ENCODE measurements at places on chromosomes 4 and X.

GRCh38 chr4:6200011-6200921, at the start of gene JAKMIP1:
Gene JAKMIP1 (minus strand): TSS chr4:6200549. CDS start chr4:6112850, 87,699 bp downstream.
- peak; percentile 81 for DNase-seq

GRCh38 chrX:113330416-113330815, 489.8 kb upstream of the AMOT start:
- DNase-seq, result no peak

- no peak for DNase-seq
Observed at GRCh38 chrX:129840344-129840743, 3.3 kb downstream of the ZDHHC9 start.

- no peak for DNase-seq
Observed at GRCh38 chr4:95522682-95523530, 25.9 kb downstream of the UNC5C start.

DNA sequence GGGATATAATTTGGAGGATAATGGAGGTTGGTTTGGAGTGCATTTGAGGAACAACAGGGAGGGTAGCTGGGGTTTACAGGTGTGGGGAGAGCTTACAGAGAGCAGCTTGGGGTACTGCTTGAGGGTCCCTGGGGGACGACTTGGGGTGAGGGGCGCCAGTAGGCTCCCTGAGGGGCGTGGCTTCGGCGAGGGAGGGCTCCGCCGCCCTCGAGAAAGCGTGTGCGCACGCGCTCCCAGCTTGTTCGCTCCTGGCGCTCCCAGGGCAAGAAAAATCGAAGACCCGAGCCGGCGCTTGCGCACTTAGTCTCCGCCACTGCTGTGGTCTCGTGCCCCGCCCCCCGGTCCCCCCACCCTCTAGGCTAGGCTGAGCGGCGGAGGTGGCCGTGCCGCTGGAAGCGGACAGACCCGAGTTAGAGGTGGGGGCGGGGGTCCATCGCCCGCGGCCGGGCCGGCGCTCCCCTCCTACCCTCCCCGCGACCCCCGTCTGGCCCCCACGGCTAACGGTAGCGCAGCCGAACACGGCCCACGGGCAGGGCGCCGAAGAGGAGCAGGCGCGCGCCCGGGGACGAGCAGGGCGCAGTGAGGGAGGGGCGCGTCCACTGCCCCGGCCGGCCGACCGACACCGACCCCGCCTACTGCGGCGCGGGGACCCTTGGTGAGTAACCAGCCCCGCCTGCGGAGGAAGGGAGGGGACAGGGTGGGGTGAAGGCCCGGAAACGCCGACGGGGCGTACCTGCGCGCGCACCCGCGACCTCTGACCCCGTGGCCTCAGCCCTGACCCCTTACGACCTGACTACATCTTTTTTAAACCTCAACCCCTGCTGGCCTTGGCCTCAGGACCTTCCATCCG, 5.4 kb upstream of the CCDC120 start:
- no peak for DNase-seq

DNA sequence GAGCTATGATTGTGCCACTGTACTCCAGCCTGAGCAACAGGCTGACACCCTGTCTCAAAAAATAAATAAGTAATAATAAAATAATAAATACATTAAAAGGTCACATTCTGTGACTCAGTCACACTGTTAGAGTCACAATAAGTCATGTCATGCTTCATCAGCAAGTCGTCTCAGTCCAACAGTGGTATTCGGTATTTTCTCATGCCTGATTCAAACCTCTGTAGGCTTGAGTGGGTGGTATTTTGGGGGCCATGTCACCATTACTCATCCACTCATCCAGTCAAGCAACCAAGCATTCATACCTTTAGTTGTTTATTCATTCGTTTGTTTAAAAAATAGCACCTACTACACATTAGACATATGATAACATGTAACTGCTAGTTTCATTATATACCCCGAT, 46.9 kb downstream of the SUPT20HL2 start:
- DNase-seq, result no peak

DNA sequence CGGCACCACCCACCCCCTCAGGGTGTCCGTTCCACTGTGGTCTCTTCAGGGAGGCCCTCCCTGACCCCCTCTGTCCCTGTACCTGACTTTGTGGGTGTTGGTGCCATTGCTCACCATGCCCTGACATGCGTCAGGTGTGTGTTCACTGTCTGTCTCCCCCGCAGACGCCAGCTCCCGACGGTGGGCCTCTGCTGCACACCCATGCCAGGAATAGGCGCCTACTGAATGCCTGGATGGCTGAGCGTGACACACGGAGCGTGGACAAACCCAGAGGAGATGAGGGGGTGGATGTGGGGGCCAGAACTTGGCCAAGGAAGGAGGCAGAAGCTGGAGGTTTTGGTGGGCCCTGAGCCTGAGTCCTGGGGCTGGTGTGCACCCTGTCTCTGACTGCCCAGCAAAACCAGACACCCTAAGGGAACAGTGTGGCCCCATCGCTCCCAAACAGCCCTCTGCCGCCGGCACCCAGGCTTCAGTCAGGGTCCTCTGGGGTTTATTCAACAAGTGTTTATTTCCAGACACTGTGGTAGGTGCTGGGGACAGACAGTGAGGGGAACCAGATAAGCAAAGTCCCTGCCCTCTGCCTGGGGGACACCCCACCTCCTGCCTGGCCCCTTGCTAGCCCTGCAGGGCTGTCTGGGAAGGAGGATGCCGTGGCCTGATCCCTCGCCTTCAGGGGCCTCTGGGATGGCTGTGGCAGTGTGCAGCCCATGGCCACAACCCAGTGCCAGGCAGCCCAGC, 76.9 kb downstream of the WFS1 start:
- DNase-seq, result no peak

DNA sequence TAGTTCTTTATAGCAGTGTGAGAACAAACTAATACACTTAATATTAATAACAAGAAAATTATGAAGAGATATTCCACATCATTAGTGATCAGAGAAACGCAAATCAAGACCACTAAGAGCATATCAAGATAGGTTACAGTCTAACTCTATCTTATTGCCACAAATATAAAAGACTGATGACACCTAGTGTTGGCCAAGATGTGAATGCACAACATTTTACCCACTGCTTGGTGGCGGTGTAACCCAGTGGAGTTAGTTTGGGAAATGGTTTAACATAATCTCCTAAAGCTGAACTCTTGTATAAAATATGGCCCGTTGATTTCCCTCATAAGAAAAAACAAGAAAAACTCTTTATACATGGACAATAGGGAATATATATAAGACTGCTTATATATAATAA, 92.4 kb downstream of the SLITRK2 start:
- no peak for DNase-seq

GRCh38 chr4:117134386-117134785, 49.0 kb upstream of the TRAM1L1 start:
- DNase-seq, result no peak

DNA sequence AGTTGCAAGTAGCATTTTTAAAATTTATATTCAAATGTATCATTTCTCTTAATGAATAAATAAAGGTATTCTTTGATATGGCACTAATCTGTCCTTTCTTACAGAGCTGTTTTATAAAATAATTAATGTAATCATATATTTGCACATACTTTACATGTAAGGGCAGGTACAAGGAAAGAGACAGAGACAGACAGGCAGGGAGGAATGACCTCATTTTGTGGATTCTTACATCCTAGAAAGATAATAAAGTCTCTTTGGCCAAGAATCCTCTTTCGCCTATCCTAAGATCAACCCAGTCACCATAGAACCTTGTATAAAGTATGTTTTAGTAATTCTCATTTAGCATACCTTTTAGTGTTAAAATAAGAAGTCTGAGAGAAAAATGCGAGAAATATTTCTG, 98.5 kb upstream of the CTSO start:
- no peak for DNase-seq

- DNase-seq, result no peak
Observed at GRCh38 chr4:26670903-26671537, 87.1 kb downstream of the TBC1D19 start.

- no peak for DNase-seq
Observed at GRCh38 chr4:108888769-108889168, 125.9 kb upstream of the ETNPPL start.

GRCh38 chr4:54548098-54548620, 109.6 kb upstream of the KIT start:
- no peak for DNase-seq

DNA sequence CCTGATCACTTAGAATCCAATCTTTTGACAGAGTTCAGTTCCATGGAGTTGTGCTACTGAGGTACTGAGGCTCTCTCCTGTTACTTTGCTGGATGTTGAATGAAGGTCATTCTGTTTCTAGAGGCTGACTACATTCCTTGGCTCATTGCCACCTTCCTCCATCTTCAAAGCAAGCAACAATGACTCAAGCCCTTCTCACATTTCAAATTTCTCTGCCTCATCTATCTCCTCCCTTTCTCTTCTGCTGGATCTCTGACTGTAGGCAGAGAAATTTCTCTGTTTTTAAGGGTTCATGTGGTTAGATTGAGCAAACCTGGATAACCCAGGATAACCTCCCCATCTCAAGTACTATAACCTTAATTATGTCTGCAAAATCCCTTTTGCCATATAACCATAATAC, 775.4 kb downstream of the STPG2 start:
- DNase-seq, result no peak

DNA sequence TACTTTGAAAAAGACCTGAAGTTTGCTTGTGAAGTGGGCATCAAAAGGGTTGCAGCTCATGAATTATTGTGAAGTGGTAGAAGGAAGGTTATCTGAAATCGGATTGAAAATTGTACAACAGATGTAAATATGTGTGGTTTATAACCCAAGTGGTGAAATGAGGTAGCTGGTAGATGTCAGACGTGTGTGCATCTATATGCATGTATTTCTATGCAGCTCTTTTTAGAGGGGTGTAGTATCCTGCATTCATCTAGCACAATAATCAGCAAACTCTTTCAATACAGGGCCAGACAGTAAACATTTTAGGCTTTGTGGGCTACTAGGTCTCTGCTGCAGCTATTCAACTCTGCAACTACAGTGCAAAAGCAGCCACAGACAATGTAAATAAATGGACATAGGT, 9.4 kb downstream of the ATRX start:
- no peak for DNase-seq

- DNase-seq, result no peak
Observed at GRCh38 chr4:151302432-151302831, 23.0 kb downstream of the SH3D19 start.

DNA sequence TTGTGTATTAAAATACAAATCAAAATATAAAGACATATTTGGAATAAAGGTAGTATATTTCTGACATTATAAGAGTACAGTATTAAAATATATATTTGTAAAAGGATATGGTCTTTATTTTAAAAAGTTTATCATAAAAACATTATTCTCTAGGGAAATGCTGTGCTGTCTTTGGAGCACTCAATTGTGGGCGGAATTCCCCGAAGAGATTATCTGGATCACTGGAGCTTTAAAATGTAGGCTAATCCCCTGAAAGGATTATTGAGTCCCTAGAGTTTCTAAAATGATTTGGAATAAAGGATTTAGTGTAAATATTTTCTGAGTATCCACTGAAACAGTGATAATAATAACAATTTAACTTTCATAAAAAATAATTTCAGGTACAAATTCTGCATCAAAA, 1239.4 kb downstream of the TECRL start:
- DNase-seq, result no peak

GRCh38 chr4:66328803-66329574, 658.7 kb upstream of the EPHA5 start:
- no peak for DNase-seq

DNA sequence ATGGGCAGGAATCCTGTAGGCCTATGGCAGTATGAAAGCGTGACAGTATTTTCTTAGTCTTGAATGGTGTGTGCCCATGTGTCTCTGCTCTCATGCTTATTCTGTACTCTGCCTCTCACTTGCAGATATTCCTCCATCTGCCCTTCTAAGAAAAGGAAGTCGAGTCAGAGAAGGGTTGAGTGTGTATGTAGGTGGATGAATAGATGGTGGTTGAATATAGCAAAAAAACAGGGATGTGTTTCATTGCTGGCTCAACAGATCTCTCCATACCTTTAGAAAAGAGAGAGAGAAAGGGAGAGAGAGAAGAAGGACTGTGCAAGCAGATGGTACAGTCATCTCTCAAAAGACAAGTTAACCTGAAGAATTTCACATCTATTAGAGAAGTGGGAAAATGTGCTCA, 381.5 kb downstream of the FBXW7 start:
- DNase-seq, result no peak

DNA sequence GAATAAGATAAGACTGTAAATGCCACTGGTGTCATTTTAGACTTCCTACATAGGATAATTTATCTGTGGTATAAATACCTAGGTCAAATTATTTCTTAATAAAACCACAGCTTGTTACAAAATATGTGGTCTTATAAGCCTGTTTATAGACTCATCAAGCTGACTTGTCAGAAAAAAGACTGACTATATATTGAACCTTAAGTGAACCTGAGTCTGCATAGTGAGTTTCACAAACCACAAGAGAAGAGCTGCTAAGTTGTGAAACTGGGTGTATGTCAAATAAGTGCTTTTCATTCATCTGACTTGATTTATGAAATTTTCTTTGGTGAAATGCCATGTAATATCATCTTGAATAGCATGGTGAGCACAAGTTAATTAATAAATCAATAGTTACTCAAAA, 48.4 kb upstream of the TMPRSS11A start:
- no peak for DNase-seq

GRCh38 chrX:112164420-112164819, 81.8 kb upstream of the TRPC5 start:
- DNase-seq, result no peak

DNA sequence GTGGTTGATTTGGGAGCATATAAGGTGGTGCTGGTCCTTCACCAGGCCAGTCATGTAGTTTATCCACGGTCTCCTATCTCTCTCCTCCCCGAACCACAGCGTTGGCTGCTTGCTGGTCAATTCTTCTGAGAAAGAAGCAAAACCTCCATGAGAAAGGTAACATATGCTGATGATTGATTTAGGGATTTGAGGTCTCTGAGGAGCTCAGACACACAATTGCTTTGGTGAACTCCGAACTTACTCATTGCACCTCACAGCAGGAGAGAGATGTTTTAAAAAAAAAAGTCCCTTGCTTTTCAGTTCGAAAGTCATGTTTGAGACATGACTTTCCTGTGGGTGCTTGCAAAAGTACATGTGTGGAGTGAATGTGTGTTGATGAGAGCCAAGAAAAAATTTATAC, 100.2 kb downstream of the TSPAN7 start:
- no peak for DNase-seq

DNA sequence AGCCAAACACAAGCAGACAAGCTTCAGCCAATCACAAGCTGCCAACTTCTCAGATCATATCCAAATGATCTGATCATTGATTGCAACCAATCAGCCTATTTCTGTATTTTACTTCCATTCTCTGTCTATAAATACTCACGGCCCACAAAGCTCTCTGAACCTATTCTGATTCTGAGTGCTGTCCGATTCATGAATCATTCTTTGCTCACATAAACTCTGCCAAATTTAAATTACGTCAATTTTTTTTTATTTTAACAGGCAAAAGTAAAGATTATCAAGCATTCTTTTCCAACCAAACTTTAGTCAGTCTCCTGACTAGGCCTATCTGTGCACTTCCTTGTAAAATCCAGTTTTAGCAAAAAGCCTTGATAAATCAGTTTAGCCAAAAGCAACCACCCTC, 1.8 kb upstream of the TCEANC start:
- DNase-seq, result no peak

- no peak for DNase-seq
Observed at GRCh38 chr4:2482693-2483092, 13.8 kb downstream of the RNF4 start.

GRCh38 chr4:151541389-151542071, 132.6 kb downstream of the FHIP1A start:
- no peak for DNase-seq

- DNase-seq, result no peak
Observed at GRCh38 chr4:138348055-138348454, 105.9 kb upstream of the SLC7A11 start.

Data from caudate nucleus (tissue), 63 donors.